ENCODE measurements at places on chromosomes 4 and X.
A peak's percentile ranks its signal among the peaks of the same experiment; 100 is the strongest.

GRCh38 chr4:14952352-14952751 lies 49.9 kb upstream of the CPEB2 start:
- no peak for DNase-seq

- peak; percentile 29 for DNase-seq
These were observed 159.5 kb upstream of the USP38 start for GRCh38 chr4:143025081-143025704.

DNA sequence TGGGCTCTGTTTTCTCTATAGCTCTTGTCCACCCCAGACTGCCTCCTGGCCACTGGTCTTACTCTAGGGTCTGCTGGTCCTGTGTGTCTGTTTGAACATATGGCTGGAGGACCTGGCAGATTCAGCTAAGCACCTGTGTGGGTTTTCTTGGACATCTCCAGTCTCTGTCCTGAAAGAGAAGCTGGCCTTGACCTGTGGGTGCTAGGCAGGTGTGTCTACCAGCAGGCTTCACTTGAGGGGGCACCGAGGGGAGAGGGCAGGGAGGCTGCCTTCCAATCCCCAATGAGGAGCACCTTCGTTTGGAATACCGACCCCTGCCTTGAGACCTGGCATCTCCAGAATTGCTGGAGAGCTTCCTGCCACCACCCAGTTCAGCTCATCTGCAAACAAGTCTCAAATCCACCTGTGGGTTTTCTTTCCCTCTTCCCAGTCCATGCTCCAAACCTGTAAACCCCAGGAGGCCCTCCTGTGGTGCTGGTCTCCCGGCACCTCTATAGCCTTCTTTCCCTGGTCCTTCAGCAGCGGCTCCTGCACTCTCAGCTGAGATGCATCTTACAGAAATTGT lies 45.2 kb downstream of the HTRA3 start:
- no peak for DNase-seq

DNA sequence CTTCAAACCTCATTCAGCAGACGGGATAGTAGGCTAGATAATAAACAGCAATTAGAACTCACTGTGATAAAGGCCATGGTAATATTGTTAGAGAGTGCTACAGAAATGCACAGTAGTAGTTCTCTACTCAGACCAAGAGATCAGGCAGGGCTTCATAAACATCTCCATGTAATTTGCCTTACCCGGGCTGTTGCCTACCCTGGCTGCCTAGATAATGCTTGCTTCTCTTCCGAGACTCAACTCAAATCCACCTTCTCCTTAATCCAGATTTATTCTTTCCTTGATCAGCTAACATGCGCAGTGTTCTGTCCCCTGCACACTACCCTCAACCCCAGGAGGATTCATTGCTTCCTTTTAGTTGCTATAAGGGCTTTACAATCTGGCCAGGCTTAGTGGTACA lies 21.8 kb downstream of the ANK2 start:
- no peak for DNase-seq

GRCh38 chr4:167111092-167111491 lies 123.2 kb downstream of the SPOCK3 start:
- no peak for DNase-seq

GRCh38 chr4:1236103-1236641 lies 12.8 kb downstream of the CTBP1 start:
- DNase-seq, result no peak

DNA sequence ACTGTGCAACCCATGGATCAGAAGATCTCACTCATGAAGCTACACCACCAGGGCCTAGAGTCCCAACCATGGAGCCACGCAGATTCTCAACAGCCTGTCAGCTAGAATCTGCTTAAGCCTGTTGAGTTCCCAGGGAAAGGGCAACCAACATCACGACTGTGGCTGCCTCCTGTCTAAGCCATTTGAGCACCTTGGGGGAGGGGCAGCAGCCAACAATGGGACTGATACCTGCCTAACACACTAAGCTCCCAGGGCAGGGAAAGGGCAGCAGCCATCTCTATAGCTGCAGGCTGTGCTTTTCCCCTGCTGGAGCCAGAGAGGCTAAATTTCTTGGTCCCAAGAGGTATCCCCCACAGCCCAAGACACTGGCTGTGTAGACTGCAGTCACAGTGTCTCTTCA lies 96.5 kb upstream of the TCEAL2 start:
- DNase-seq, result no peak

- DNase-seq, result no peak
These were observed 143.7 kb downstream of the NAA11 start for GRCh38 chr4:79182209-79182608.

DNA sequence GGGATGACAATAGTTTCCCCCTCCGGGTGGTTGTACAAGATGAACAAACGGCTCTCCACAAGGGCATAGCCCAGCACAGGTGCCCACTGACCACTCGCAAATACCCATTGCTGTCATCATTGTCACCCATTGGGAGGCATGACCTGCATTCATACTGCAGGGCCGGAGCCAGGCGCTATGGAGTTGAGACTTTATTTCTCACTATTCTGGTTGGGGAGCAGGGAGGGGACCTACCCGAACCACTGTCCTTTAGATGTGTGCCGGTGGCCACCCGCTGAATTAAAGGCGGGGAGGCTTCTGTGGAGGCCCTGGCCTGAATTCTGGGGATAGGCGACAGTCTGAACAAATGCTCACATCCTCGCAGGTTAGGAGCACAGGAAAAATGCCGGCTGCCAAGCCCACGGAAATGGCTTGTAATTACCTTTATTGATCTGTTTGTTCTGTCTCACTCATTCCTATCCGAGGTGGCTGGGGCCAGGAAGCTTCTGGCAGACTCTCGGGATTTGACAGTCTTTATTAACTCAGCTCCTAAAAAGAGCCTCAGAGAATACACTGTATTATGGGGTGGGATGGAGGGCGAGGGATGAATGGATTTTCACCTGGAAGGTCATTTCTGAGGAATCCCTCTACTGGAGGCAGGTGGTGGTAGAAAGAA lies 125.1 kb upstream of the PSAPL1 start:
- no peak for DNase-seq

DNA sequence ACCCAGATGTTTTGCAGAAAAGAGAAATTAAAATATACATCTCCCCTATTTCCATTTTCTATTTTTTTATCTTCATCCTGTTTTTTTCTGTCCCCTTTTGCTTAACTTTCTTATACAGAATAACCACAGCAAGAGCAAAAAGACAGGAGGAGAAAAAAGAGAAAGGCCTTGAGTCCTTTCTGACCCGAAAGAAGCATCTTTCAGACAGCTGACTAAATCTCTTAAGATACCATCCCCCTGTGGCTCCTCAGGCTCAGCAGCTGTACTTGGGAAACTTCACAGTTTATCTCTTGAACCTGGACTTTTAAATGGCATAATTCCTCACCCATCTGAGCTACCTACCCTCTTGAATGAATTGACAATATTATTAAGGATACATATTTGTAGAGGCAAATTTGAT lies 100.2 kb downstream of the FIP1L1 start:
- DNase-seq, result no peak

All from SK-N-DZ (cell line).